NCI-H460 (cell line): ENCODE measurements at places on chromosomes 2 and 18.
A peak's percentile ranks its signal among the peaks of the same experiment; 100 is the strongest.

DNA sequence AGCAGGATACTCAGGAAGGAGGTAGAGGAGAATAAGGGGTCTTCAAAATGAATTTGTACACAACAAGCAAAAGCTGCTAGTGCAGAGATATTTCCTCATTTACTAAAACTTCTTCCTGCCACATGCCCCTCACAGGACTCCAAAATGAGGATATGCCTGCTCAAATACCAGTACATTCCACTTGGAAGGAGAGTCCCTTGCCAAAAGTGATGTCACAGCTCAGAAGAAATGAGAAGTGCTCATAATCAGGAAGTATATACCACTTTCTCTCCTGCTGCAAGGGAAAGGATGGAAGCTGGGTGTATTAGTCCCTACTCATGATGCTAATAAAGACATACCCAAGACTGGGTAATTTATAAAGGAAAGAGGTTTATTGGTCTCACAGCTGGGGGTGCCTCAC, 87.7 kb upstream of the FSHR start:
- no peak for DNase-seq

- no peak for DNase-seq
Measured at GRCh38 chr18:76495435-76496193, 572 bp upstream of the ZNF516 start.

DNA sequence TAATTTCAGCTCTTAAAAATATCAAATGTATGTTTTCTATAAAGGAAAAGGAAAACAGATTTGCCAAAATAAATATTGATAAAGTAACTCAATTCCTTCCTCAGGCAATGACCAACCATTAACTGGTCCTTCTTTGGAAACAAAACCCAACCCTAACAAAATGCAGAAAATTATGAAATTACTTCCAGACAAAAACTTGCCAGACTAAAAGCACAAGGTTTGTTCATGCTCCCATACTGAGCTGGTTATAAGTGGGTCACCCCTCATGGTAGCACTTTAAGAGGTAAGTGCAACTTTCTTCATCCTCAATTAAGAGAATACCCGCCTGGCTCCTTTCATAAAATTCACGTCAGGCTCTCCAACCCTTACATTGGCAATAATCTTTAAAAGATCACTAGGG, 31.1 kb upstream of the TTC32 start:
- DNase-seq: no peak

GRCh38 chr2:61470965-61471904, at the start of gene USP34:
Gene USP34 (minus strand): TSS chr2:61471087. CDS start chr2:61470692, 395 bp downstream.
- DNase-seq: peak; percentile 92

DNA sequence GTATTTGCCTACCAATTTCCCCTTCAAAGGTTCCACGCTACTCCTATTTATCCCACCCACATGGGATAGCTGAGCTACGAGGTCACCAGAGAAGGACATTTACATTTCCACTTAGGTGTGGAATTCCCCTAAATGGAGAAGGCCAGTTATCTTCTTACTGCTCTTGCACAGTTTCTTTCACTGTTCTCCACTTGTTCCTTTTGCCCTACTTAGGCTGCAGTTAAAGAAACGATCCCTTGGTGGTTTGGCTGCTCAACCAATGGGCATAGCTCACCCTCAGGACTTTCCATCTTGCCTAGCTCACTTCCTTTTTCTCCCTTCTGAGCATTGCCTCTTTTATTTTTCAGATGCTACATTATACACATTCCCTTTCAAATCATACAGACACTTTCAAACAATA, 11.2 kb upstream of the NABP1 start:
- no peak for DNase-seq

DNA sequence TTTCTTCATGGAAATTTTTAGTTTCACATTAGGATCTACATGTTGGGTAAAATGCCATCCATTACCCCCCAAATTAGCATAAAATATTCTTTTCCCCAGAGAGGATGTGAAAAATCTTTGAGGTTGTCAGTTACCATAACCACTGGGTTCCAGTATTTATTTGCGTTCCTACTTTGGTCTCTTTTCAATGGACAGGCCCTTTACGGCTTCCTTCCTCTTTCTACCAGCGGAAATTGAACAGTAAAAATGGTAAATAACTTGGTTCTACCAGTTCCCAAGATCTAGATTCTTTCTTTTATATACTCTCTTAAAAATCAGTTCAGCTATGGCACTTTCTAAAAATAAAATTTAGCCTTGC, 169.2 kb upstream of the APCDD1 start:
- no peak for DNase-seq

- DNase-seq: no peak
Measured at GRCh38 chr2:153872311-153873051, 759 bp downstream of the GALNT13 start.

- no peak for DNase-seq
Measured at GRCh38 chr2:200302940-200303727, 3.4 kb upstream of the SPATS2L start.

DNA sequence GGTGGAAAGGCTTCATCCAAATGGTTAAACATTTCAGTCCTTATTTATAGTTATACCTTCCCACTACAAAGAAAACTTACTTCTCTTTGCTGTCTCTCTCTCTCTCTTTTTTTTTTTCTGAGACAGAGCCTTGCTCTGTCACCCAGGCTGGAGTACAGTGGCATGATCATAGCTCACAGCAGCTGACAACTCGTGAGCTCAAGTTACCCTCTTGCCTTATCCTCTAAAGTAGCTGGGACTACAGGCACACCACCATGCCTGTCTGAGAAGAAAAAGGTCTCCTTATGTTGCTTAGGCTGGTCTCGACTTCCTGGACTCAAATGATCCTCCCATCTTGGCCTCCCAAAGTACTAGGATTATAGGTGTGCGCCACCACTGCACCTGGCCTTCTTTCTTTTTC, 32.3 kb upstream of the OLA1 start:
- DNase-seq: no peak

- DNase-seq: no peak
Measured at GRCh38 chr2:10502803-10503107, 54.6 kb upstream of the ODC1 start.

GRCh38 chr2:128710242-128710641, 391.6 kb upstream of the HS6ST1 start:
- DNase-seq: no peak

DNA sequence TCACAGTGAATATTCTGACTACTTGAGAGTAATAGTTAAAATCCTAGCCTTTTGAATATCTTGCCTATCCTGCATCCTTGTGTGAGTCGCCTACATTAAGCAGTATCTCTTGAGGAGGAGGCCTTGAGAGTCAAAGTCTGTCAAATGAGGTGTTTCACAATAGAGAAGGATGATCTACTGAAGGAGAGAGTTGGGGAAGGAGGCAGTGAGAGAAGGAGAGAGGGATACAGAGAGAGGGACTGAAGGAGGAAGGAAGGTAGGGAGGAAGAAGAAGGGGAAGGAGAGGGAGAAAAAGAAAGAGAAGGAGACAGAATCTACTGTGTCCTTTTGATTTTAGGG, 123.6 kb upstream of the CYP26B1 start:
- no peak for DNase-seq

GRCh38 chr2:218022131-218022850, 19.5 kb upstream of the TNS1 start:
- no peak for DNase-seq

- DNase-seq: no peak
Measured at GRCh38 chr2:218192902-218193430, 24.0 kb upstream of the ARPC2 start.

DNA sequence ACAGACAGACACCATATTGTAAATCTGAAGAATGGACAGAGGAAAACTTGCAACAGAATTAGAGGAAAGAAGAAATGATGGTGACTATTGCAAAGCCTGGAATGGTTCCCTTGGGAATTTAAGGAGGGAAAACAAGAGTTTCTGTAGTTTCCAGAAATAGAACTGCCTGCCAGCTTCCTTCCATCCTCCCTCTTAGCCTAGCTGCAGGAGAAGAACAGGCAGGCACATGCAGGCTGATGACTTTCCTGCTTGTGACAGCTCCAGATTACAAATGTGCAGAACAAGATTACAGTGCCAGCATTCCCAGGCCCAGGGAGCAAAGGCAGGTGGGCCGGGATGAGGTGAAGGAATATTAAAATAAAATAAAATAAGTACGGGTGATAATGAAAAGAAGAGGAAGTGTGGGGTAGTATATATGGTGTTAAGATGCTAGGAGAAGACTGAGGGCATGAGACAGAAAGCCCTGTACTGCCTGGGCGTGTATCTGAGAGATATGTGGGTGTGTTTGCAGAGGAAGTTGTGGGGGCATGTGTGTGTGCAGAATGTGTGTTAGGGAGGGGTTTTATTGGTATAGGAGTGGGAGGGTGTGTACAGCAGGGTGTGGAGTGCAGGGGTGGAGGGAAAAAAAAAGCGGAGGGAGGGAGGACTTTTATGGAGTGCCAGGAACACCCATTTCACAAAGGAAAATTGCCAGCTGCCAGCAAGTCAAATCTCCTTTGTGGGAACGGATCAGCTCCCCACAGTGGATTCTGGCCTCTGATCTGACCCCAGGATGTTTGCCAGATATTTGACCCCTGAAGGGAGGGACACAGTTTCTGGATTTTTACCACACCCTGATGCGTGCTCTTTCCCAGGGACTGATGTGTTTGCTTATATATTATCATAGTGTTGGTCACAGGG, 43.9 kb upstream of the NEMP2 start:
- peak; percentile 96 for DNase-seq

GRCh38 chr2:42754021-42754775, 9.7 kb downstream of the OXER1 start:
- no peak for DNase-seq

DNA sequence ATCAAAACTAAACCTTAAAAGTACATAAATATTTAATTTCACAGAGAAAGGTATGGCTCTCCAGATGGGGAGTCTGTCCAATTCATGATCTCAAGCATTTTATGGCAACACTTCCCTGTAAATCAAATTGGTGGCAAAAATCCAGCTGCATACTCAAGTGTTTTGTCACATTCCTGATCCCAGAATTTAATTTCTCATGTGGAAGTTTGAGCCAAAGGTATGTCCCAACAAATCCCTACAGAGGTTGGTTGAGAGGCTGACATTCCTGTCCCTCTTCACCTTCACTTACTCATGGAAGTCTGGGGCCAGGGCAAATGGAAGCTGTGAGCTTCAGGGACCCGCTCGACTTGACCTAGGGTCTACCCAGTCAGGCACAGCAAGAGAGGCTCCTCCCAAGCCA, 17.7 kb downstream of the KLF7 start:
- no peak for DNase-seq

DNA sequence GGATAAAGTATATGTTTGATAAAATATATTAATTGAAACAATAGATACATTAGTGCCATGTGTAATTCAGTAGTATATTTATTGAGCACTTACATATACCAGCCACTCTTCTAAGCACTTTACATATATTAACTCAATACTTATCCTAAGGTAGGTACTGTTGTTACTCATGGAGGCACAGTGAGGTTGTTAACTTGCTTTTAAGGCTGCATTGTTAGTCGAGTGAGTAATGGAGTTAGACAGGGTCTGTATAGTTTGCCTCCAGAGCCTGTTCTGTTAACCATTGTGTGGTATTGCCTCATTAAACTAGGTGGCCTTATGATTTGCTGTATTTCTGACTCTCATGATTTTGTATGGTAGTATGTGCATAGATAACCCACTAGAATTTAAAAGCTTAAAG, 44.2 kb downstream of the LCLAT1 start:
- DNase-seq: no peak

GRCh38 chr2:67048314-67048713, 348.8 kb upstream of the ETAA1 start:
- no peak for DNase-seq

DNA sequence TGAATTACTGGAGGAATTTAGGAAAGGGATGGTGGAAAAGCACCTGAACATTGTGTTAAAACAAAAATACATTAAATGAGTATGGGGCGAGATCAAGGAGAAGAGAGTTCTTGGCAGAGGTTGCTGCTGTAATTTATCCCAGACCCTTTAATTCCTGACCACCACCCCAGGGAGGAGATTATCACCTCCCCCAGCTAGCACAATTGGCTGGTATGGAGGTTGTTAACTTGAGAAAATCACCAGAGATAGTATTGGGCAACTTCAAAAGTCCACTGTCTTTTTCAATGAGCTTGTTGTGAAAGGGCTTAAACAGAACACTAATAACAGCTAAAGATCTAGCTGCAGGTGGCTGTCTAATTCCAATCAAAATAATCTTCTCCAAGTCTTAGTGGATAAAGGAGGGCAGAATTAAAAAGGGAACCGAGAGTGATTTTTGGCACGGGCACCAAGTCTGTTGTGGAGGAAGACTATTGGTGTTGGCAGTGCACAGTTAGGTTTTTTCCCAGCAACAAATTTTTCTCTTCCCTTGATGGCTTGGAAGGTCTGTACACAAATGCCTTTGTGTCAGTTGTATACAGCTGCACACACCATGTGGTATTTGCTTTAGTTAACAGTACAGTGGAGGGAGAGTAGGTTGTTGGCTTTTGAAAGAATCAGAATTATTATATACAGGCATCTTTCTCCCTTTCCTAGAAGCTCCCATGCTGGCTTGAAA, 289.5 kb downstream of the SLC4A3 start:
- DNase-seq: no peak

- no peak for DNase-seq
Measured at GRCh38 chr18:58674159-58674558, 2.9 kb downstream of the MALT1 start.

GRCh38 chr18:79250301-79250981, 145.3 kb upstream of the NFATC1 start:
- DNase-seq: no peak

GRCh38 chr18:29147944-29148343, 971.0 kb upstream of the CDH2 start:
- DNase-seq: peak; percentile 26

DNA sequence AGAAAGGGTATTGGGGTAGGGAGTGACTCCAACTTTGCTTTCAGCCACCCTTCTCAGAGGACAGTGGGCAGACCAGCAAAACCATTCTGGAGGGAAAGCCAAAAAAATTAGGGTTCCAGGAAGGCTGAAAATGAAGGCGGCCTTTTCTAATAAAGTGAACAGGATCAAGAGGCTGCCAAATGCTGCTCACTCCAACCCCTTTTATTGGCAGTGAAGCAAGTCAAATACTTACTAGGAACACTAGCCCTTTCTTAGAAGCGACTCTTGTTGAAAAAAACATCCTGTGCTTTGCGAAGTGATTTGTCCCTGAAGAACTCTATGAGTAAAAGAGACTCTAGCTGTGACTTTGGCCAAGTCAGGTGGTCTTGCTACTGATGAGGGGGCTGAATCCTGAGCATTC, 83.6 kb upstream of the CYP1B1 start:
- DNase-seq: no peak

GRCh38 chr2:169077674-169078240, 8.4 kb downstream of the DHRS9 start:
- no peak for DNase-seq

- DNase-seq: no peak
Measured at GRCh38 chr2:14960686-14961324, 328.3 kb downstream of the LRATD1 start.

- no peak for DNase-seq
Measured at GRCh38 chr2:165818920-165819319, 24.9 kb upstream of the GALNT3 start.

- no peak for DNase-seq
Measured at GRCh38 chr2:233487748-233488345, 78.7 kb downstream of the USP40 start.

- DNase-seq: no peak
Measured at GRCh38 chr18:46679846-46680598, 23.0 kb upstream of the LOXHD1 start.
